ENCODE measurements at places on chromosomes 6 and 20.

GRCh38 chr6:135073217-135073616 is 18.6 kb upstream of the HBS1L start:
- no peak for DNase-seq

- no peak for DNase-seq
Observed at GRCh38 chr6:12077021-12077710, 65.1 kb downstream of the HIVEP1 start.

GRCh38 chr20:7710440-7710839 is 229.8 kb downstream of the HAO1 start:
- no peak for DNase-seq

GRCh38 chr6:34543421-34543820 is 12.7 kb downstream of the SPDEF start:
- DNase-seq: no peak

DNA sequence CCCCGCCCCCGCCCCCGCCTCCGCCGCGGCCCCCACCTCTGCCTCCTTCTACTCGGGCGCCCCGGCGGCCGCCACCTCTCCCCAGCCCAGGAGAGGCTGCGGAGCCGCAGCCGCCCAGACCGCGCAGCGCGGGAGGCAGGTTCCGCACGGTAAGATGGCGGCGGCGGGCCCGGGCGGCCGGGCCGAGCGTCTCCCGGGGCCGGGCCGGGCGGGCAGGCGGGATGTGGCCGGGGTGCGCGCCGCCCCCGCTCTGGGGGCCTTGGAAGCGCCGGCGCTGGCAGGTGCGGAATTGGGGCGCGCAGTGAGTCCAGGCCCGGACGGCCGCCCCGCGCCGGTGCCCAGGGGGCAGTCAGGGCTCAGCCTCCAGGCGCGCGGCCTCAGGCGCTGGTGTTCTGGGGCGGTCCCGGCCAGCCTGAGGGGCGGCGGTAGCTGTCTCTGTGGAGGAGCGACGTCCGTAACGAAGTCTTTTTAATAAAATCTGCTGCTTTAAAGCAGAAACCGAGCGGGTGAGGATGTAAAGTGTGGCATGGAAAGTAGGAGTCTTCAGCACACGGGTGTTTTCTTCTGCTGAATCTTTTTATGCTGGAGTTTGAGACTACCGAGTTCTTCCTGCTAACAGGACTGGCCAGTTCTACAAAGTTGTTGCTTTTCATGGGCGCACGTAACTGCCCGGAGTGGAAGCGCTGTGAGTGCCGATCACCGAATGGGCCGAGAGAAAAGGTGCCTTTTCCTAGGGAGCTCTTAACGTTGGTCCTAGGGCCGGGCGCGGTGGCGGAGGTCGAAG is at the start of gene GID8:
TSS of gene GID8 (plus strand) at position 43 of the 784 bp plus-strand sequence. CDS start 3,356 bp downstream, outside the sequence.
- DNase-seq: no peak

DNA sequence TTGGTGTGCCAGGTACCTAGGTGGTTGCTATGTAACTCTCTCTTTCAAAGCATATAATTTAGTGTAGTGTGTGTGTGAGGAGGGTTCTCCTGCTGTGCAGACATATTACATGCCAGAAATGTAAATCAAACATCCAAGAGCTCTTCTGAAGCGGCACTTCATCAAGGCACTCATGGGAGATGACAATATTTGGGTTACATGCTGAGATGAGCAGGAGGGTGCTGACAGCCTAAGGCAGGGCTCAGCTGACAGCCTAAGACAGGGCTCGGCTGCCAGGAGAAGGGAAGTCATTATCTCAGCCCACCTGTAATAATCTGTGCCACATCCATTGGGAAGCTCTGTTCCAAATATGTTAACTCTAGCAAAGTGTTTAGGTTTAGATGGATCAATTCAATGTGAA is 39.1 kb downstream of the ADGRF5 start:
- DNase-seq: no peak

DNA sequence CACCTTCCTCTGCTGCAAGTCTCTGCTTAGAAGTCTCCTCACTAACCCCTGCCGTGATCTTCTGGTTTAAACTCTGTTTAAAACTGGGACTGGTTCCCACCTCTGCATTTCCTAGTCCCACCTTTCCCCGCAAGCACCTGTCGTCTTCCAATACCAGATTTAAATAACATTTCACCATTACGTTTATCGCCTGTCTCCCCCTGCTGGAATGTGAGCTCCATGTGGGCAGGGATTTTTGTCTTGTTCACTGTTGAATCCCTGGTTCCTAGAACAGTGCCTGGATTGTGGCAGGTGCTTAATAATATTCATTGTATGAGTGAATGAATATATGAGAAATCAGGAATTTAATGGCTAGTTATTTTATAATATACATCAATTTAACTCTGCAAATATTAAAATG is 2.7 kb downstream of the GUCA1A start:
- DNase-seq: no peak

- no peak for DNase-seq
Observed at GRCh38 chr6:35218021-35218420, 4.3 kb downstream of the SCUBE3 start.

DNA sequence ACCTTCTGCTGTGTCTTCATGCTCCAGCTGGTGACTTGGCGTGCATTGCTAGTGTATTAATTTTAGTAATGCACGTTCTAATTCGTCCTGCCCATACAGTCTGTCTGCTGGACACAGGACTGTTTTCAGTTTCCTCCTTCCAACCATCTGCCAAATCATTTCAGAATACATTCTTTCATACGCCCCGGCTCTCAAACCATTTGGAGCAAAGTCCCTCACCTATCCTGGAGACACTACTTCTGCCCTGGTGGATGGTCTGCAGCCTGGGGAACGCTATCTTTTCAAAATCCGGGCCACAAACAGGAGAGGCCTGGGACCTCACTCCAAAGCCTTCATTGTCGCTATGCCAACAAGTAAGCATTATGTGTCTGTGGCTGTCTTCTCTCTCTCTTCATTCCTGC is 60.5 kb downstream of the FNDC1 start:
- DNase-seq: no peak

- peak; percentile 61 for DNase-seq
Observed at GRCh38 chr6:137944793-137945498, 77.9 kb downstream of the TNFAIP3 start.

- DNase-seq: no peak
Observed at GRCh38 chr6:170235391-170236125, 55.3 kb downstream of the DLL1 start.

GRCh38 chr20:35560541-35560940 is 18.7 kb downstream of the ERGIC3 start:
- DNase-seq: no peak

DNA sequence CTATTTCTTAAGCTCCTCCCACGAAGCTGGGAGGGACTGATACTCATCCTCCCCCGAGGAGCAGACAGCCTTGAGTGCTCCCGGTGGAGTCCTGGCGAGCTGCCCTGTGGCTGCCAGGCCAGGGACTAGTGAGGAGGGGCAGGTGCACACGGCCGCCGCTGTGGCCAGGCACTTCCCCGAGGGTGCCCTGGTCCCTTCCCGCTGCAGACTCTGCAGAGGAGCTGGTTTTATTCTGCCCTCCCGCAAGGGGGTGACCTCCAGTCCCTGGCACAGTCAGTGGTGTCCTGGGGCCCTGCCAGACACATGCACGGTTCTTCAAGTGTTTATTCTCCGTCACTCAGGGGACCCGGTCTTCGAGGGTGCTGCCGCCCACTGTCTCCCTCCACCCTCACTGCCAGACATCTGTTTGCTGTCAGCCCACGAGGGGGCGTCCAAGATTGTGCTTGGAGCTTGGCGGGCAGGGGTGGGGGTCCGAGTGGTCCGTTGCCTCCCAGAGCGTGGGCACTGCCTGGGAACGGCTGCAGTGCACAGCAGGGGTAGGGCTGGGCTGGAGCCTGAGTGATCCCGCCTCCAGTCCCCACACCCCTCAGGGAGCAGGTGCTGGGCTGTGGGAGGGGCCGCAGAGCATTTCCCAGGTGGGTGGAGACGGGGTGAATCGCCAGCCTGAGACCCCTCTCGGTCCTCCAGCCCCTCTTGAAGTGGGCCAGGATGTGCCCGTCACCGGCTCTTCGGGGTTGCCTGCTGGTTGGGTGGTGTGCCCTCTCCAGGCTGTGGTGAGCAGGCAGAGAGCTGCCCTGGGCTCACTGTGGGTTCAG is 3.1 kb upstream of the CABLES2 start:
- DNase-seq: peak; percentile 32

GRCh38 chr20:21090721-21091120 is 15.4 kb downstream of the LINC00237 start:
- no peak for DNase-seq

- DNase-seq: peak; percentile 40
Observed at GRCh38 chr6:89082486-89082891, 1.9 kb downstream of the PNRC1 start.

DNA sequence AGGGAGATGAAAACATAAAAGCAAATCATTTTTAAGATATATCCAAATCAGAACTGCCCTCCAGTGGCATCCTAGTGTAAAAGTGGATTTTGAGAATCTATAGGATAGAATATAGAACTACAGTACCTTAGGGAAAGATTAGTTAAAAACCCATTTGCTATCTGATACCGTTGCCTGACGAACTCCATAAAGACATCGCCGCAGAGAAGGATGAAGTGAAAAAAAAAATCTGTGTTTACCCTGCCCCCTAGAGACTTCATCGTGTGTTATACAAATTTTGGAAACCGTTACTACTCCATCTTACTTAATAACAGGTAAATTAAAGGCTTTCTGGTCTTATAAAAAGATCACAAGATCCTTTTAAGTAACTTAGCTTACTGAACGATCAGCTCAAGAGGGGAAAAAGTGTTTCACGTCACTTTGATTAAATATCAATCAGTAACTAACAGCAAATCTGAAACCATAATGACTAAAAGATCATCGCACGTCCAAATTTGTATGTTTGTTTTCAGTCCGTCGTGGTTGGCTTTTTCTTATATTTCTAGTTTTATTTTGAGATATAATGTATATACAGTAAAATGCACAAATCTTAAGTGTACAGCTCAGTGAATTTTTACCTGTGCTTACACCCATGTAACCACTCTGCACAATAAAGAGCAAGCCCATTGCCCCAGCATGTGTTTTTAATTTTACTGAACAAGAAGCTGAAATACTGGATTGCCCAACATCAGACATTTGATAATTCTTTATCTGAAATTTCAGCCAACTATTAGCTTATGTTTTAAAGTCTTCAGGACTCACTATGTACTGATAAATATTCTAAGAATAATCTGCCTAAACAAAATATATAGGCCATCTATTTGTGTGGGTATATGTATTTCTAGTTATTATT is 881 bp upstream of the MCM3 start:
- DNase-seq: peak; percentile 54

Measured in CD4-positive, alpha-beta T cell treated with Interleukin-21 for 1 hour (primary cell).